ENCODE measurements at places on chromosomes 7 and 10.
A peak's percentile ranks its signal among the peaks of the same experiment; 100 is the strongest.

DNA sequence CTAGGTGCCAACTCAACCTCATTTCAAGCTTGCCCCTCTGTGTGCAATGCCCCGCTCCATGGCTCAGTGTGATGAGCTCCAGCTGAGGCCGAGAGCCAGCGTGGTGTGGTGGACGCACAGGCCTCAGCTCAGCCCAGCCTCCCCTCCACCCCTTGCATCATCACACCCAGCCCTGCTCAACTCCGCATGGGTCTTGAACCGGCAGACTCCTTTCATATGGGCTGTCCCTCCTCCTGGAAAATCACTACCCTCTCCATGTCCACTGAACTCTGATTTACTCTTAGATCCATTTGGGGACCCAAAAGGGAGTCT lies 16.6 kb upstream of the SLC18A3 start:
- DNase-seq = no peak

GRCh38 chr10:72567889-72568640 lies 57.8 kb downstream of the MICU1 start:
- peak; percentile 29 for DNase-seq

DNA sequence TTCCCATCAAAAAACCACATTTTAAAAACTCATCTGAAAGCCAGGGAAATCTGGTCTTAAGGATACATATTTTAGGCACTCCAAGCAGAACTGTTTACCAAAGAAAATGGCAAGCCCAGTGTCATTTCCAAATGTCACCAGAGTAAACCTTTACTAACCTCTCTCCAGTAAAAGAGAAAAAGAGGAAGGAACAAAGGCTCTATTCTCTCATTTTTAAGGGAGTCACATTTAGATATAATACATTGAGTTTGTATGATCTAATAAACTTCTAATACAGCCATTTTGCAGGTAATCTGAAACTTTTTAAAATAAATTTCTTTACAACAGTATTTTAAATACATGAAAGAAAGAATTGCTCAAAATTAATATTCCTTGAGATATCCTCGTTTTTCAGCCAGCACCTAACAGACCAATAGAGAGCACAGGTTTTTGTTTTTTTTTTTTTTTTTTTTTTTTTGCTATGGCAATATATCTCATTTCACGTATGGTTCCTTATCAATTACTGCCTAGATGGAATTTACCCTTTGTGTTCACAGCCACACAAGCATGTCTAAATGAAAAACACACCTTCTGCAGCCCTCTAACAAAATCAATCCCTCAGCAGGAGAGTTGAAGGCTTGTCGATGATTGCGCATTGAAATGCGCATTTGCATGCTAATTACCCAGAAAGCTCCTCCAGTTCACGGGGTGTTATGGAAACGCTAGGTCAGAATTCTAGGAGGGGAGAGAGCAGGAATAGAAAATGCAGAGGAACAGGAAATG lies 39.8 kb upstream of the MSRB2 start:
- DNase-seq = no peak

GRCh38 chr10:636016-636730 lies 53.3 kb downstream of the DIP2C start:
- DNase-seq = no peak

- no peak for DNase-seq
Observed at GRCh38 chr10:132414402-132415016, 17.5 kb downstream of the PWWP2B start.

GRCh38 chr7:150738591-150739001 lies 1.4 kb downstream of the GIMAP5 start:
- no peak for DNase-seq

GRCh38 chr10:24468281-24468751 lies 255.4 kb downstream of the ARHGAP21 start:
- DNase-seq = no peak

GRCh38 chr10:75399461-75400162 lies 2.0 kb downstream of the ZNF503 start:
- DNase-seq = no peak

GRCh38 chr10:11048707-11049278 lies 31.1 kb downstream of the CELF2 start:
- no peak for DNase-seq

GRCh38 chr7:55140941-55141278 lies 122.1 kb downstream of the EGFR start:
- no peak for DNase-seq

- no peak for DNase-seq
Observed at GRCh38 chr10:27450225-27450624, 53.9 kb upstream of the RAB18 start.

GRCh38 chr10:78850644-78851435 lies 217.9 kb upstream of the ZMIZ1 start:
- DNase-seq = no peak

DNA sequence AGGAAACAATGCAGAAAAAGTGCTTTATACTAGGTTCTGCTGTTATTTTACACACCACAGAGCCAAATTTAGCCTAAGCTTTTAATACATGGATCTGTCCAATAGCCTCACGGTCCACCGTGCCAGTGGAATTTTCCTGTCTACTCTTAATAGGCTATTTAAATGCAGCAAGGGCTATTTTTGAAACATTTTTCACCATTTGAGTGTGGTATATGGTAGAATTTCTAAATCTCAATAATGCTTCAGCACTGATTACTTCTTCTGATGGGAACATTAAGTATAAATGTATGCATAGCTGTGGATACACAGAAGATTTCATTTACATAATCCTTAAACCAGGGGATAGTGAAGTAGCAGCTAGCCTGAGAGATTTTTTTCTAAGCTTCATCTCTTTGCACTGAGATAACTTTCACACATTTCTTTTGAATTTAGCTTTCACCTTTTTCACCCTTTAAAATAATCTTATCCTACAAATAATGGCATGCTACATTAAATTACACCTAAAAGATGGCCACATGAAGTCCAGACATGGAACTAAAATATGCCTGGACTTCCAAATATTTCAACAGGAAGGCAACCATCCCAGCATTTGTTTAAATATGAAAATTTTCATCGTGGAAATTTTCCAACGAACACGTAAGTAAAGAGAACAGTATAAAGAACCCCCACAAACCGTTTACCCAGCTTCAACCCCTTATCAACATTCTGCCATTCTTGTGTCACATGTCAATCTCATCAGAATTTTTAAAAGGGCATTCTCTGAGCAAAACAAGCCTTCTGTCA lies 45.4 kb downstream of the AMPH start:
- DNase-seq = no peak

DNA sequence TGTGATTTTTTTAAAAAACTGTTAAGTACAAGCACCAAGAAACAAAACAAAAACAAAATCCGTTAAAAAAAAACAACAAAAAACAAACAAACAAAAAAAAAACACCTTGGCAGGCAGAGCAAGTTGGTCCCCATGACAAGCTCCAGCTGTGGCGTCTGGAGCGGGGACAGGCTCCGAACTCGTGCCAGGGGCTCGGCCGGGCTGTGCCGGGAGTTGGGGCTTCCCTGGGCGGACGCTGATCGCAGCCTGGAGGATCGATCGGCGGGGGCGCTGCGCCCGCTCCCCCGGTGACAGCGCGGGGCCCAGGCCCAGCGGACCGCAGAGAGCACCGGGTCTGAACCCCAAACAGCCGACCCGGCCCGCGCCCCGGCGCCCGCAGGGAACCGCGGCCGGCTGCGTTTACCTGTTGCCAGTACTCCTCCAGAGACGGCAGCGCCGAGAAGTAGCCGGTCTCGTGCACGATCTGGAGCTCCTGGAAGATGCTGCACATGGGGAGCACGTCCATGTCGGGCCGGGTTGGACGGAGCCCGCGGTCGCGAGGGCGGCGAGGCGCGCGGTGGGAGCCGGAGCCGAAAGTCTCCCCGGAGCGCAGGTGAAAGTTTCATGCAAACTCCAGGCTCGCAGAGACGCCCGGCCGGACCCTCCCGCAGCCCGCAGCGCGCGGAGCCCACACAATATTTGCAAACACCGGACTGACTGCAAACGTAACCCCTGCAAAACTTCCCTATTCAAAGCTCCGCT lies at the start of gene KLF6:
TSS of gene KLF6 (minus strand) at position 700 of the 741 bp plus-strand sequence. CDS start at position 505, 195 bp downstream.
- no peak for DNase-seq

DNA sequence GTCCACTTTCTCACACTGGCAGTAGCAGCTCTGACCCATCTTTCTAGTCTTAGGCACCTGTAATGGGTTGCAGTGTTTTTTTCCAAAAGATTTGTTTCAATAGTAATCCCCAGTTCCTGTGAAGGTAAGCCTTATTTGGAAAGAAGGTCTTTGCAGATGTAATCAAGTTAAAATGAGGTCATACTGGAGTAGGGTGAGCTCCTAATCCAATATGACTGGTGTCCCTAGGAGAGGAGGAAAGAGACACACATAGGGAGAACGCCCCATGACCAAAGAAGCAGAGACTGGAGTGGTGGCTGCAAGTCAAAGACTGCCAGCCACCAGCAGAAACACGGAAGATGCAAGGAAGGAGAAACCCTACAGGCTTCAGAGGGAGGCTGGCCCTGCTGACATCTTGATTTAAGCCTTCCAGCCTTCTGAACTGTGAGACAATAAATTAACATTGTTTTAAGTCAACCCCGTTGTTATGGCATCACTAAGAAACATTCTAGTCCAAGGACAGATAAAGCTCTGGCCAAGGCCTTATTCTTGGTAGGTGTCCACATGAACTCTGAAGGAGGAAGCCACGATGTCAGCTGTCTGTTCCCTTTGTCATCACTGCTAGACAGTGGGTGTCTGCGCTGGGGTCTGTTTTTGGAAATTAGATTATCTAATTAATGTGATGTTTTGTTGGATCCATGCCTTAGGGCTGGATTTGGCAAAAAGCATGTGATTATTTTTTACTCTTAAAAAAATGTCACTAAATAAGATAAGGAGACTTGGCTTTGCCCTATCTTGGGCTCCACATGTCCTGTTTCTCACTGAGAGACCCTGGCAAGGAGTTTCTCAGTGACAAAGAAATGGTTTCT lies 214.9 kb downstream of the KCNMA1 start:
- DNase-seq = no peak

DNA sequence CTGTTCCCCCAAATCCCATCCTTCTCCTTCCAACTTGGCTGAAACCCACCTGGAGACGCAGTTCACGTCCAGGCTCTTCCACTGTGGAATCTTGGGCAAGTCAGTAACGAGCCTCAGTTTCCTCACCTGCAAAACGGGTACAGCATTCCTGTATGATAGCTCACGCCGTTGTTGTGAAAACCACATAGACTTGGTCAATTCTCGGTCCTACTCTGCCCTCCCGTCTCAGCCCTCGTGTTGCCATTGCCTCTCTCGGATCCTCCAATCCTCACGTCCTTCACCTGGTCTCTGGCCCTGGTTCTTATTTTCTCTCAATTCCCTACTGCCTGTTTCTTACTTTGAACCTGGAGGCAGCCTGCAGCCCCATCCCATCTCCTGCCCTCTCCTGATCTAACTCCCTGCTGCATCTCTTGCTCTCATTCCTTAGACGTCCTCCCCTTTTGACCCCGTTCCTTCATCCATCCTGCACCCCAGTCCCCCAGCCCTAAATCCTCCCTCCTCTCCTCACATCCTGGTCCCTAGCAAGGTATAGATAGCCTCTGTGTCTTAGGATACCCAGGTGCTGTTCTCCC lies 2.0 kb upstream of the MUC12 start:
- no peak for DNase-seq

GRCh38 chr10:34139559-34139958 lies 675.5 kb downstream of the PARD3 start:
- DNase-seq = no peak

- peak; percentile 33 for DNase-seq
Observed at GRCh38 chr7:23712368-23713284, 2.6 kb downstream of the STK31 start.

GRCh38 chr7:69845721-69846495 lies 247.6 kb downstream of the AUTS2 start:
- no peak for DNase-seq

DNA sequence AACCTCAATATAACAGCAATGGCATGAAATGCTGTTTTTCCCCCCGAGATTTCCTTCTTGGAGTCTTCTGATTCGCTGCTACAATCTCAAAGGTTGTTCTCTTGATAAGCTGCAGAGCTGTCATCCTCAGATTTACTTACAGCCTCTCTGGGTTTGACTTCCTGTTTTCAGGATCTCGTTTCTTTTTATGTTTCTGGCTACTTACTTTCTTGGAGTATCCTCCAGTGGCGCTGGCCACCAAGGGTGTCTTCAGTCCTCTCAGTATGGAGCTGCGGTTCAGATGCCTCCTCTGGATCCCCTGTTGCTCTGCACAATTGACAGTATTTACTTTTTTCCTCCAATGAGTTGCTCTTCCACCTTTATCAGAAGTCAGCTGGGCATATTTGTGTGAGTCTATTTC lies 152.0 kb upstream of the TMEM72 start:
- no peak for DNase-seq

- DNase-seq = no peak
Observed at GRCh38 chr10:21053953-21054690, 157.0 kb upstream of the NEBL start.

DNA sequence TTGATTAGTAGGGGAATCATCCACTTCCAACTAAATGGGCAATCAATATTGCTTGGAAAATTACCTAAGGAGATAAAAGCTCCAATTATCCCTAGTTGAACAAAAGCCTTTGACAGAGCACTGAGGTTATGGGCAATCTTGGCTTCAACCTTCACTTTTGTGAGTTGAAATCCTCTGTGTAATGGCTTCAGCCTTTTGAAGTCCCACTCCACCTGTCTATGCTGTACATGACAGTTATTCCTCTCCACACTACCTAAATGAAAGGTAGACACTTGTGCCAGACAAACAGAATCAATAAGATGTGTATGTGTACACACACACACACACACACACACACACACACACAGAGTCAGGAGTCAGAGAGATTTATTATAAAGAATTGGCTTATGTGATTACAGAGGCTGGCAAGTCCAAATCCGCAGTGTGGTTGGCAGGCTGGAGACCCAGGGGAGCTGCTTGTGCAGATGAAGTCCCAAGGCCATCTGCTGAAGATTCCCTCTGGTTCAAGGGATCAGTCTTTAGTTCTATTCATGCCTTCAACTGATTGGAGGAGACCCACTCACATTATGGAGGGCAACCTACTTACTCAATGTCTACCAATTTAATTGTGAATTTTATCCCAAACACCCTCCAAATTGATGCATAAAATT lies 164.8 kb upstream of the CDC14C start:
- no peak for DNase-seq

GRCh38 chr10:52701647-52702046 lies 70.9 kb downstream of the MBL2 start:
- no peak for DNase-seq

- DNase-seq = no peak
Observed at GRCh38 chr10:11899067-11899876, 76.1 kb downstream of the PROSER2 start.

DNA sequence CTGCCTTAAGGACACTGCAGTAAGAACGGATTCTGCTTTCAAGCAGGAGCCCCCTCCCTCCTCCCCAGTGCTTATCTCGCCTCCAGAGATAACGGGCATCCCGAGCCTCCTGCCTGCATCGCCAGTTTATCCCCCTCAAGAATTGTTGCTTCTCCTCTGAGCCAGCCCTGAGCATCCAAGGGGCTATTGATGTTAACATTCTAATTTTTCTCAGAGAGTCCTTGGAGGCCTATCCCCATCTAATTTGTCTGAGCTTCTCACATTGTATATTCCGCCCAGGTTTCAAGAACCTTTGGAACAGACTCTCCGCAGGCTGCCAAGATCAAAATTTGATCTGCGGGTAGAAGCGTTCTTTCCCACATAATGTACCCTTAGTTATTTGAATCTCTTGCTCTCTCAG lies 180.0 kb downstream of the GFRA1 start:
- DNase-seq = no peak

Data from fibroblast of skin of left biceps (primary cell).